Amygdala (tissue), 56 donors: ENCODE measurements at places on chromosomes 6 and 20.

- DNase-seq = no peak
Measured at GRCh38 chr20:43752051-43752360, 25.2 kb upstream of the GTSF1L start.

GRCh38 chr6:41332842-41333736 is 2.3 kb upstream of the NCR2 start:
- no peak for DNase-seq

- no peak for DNase-seq
Measured at GRCh38 chr6:11414176-11414963, 123.2 kb upstream of the TMEM170B start.

GRCh38 chr6:112298021-112298745 is 43.8 kb upstream of the LAMA4 start:
- no peak for DNase-seq

DNA sequence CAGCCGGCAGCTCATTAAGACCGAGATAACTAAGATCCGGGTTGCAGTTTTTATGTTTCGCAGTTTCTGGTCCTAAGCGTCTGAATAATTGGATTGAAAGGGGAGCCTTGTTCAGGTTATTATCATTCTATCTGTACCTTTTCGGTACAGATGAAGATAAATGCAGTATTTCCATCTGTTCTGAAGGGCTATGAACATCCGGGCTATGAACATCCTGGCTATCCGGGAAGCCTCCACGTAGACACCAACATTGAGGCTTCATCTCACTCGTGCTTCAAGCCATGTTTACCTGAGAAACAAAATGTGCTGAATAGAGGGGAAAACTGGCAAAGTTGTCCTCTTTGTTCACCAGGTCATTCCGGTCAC is 399 bp upstream of the REPS1 start:
- DNase-seq = no peak

DNA sequence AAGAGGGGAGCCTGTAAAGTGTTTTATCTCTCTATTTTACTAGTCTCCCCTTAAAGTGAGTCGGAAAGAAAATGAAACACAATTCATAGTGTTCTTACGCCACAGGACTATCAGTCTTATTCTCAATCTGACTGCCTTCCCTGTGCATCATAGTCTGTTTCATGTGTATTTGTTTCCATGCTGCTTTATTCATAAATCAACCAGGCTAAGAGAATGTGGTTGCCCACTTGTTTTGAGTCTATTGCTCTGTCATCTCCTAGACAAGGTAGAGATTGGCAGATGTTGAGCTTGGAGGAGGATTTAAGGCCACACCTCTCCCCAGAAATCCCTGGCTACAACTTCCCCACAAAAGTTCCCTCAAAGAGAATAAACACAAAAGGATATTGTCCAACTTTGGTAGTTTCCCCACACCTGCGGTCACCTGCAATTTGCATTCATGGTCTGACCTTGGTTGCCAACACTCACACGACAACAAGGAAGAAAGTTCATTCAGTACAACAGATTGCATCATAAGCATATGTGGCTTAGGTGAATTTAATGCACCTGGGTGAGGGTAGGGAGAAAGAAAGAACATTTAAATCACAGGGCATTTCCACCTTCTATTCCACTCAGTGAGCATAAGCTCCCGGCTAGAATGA is 167.1 kb upstream of the FBXL4 start:
- DNase-seq = no peak

DNA sequence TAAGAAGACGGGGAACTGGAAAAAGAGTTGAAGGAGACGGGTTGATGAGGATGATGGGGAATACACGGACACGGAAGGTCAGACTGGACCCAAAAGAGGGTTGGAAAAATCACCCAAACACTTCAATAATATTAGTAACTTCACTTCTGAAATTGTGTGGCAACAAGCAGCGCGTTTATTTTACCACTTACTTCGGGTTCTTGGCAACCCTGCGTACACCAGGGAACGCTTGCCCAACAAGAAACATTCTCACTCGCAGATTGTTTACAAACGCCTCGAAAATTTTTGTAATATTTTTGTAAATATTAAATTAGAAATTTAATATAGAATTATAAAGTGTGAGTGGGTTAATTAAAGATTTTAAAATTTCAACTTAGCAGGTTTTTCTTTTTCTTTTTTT is 99.5 kb downstream of the CEBPB start:
- DNase-seq = no peak

GRCh38 chr6:100845676-100846075 is 35.5 kb downstream of the ASCC3 start:
- no peak for DNase-seq

DNA sequence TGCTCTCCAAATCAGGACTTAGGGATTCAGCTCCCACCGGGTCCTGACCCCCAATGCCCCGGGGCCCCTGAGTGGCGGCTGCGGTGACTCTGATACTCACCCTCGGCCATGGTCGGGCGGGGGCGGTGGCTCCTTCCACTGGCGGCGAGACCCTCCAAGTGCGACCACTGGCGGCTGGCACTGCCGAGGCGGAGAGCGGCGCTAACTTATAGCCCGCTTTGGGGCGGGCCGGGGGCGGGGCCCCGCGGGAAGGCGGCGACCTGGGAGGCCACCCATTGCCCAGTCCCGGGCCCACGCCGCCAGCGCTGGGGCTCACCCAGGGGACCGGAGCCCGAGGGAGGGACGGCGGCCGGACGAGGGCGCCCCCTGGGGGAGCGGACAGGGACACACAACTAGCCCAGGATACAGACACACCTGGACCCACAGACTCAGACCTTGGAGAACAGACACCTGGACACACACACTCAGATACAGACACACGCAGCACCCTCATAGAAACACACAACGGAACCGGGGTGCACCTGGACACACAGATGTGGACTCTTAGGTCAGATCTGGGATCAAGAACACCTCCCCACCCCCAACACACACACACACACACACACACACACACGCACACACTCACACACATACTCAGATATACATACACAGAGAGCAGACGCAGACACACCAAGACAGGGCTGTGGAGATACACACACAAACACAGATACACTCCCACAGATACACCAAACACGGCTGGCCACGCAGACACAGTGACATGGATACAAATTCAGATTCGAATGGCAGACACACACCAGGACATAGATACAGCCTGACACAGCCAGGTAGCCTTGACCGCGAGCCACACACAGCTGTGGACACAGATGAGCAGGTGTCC is at the start of gene TGM2:
TGM2 (minus strand) TSS at position 182 of the 877 bp plus-strand sequence; CDS start at position 110, 72 bp downstream.
- DNase-seq = no peak

- no peak for DNase-seq
Measured at GRCh38 chr6:10381133-10381829, 33.6 kb downstream of the TFAP2A start.

GRCh38 chr6:69555088-69555638 is 241.6 kb downstream of the LMBRD1 start:
- DNase-seq = no peak

DNA sequence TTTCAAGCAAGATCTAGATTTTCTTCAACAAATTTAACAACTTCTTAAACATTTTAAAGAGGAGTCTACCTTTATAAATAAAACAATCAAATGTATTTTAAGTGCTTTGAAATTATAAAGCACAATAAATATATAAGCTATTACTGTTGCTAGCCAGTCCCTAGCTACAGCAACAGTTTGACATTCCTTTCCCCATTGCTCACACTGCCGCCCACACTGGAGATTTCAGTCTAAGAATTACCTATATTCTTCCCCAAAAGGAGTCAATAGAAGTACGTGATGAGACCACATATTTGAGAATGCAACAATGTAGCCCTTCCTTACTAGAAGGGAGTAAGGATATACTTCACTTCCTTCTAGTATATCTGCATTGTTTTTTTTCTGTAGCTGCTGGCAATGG is 65.3 kb upstream of the RNF146 start:
- DNase-seq = no peak

DNA sequence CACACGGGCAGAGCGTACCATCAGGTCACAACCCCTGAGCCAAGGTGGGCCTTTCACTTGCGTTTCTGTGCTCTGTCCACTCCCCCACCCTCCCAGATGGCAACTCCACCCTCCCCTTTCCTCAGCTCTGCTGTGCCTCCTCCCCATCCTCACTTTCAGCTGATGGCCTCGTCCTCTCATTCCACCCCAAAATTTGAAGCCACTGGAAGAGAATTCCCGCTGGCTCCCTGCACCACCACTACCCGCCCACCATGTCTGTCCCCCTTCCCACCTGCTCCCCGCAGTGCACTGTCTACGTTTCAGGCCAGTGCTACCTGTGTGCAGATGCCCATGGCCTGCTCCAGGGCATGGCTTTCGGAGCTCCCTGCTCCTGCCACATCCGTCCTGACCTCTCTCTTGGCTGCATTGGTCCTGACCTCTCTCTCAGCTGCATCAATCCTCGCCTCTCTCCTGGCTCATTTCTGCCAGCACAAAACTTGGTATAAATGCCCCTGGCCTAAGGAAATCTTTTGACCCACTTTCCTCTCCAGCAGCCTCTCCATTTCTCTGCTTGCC is 24.0 kb downstream of the SYNJ2 start:
- no peak for DNase-seq

DNA sequence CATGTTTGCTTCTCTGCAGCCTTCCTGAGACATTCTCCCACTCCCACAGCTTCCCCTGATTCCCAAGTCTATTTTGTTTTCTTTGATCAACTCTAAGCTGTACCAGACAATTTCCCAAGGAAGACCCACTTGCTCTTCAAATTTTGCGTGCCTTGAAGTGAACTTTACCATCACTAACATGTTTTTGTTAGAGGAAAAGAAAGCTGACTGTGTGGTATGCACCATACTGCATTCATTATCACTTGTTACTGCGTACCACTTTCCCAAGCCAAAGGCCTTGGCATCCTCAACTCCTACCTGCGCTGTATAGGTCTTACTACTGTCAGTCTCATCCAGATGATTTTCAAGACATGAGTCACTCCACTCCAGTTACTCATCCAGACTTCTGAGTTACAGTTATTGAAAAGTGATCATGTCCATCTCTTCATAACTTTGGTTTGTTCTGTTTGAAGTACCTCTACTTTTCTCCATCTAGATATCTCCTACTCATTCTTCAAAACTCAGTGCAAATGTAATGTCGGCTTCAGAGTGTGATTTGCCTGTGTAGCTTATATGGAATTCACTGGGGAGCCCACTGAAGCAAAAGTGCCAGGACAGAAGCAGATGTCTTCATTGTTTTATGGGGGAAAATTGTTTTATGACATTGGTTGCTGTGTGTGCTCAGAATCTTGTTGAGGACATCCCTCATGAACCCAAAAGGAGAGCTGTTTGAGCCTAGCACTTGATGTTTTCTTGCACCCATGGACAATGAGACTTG is 5.2 kb downstream of the RPS12 start:
- no peak for DNase-seq

- no peak for DNase-seq
Measured at GRCh38 chr6:110322874-110323242, 35.3 kb downstream of the METTL24 start.

DNA sequence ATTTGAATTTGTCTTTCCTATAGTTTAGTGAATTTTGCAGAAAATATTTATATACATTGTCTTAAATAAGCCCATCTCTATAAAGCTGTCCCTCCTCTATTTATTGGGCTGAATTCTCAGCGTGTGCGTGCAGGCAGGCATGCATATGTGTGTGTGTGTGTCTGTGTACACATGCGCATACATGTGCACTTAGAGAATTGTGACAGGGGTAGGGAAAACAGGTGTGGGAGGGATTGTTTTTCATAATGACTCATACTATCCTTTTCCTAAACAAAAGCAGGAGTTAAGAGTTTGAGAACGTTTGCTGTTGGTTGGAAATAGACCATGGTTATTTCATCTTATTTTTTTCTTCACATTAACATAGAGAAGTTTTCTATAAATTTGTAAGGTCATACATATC is 43.4 kb upstream of the FABP7 start:
- no peak for DNase-seq

- DNase-seq = no peak
Measured at GRCh38 chr6:110217266-110217665, 37.0 kb downstream of the CDC40 start.

GRCh38 chr6:130693944-130694343 is 133.3 kb upstream of the SMLR1 start:
- DNase-seq = no peak
